ENCODE measurements at places on chromosomes 16 and 17. TPM values are rescaled to one million over a fixed set of nuclear protein-coding genes. Genes with fewer than 3 reads are reported as not detected.

DNA sequence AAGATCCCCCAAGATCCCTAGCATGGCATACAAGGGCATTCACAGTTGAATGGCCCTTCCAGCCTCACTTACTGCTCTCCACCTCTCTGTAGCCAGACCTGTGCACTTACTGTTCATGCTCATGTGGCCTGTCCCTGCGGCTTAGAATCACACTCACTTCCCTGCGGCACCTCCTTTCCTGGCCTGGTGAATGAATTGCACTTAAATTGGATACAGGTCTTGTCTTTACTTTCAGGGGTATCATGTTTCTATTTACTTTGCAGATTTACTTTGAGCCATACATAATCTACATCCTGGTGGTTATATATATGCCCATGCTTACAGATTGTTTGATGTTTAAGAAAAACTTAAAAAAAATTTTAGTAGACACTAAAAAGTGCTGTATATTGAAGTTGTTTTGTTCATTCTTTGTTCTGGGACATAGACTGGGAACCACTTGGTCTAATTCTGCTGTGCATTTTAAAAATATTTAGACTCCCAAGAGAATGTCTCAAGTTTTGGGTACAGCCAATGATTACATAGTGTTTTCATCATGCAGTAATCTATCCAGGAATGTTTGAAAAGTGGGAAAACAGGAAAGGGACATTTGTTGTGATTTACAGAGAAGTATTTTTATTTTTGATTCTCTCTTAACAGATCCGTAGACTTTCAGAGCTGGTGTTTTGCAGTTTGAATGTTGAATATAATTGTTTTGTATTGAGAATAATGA lies 63.9 kb downstream of the NUP88 start:
- DNase-seq, result no peak

DNA sequence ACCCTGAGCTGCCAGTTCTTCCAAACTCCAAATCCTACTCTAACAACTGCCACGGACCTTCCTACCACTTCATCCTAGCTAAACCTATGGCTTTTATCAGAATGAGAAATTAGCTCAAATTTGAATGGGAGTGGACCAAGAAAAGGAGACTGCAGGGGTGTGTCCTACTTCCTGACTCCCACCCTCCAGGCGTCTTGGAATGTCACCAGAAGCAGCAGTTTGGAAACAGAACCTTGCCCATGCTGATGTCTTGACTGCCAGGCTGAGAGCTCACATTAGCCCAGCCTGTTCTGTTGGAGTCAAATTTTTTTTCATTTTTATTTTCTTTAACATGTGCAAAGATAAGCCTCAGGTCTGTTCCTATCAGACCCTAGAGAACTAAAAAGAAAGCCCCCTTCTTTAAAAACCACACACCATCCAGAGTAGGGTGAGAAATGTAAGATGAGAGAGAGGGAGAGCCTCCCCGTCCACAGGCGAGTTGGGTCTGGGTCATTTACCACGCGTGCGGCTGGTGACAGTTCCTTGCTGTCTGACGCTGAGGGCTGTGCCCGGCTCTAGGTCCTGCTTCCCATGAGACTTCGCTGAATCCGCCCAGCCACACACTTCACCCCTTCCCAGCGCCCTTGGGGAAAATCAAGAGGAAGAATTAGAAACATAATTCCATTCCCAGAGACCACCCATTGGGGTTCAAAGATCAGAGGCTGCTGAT lies 54.3 kb downstream of the WNT3 start:
- no peak for DNase-seq

- no peak for DNase-seq
These were observed 12.2 kb upstream of the PRKCA start for GRCh38 chr17:66290101-66290722.

DNA sequence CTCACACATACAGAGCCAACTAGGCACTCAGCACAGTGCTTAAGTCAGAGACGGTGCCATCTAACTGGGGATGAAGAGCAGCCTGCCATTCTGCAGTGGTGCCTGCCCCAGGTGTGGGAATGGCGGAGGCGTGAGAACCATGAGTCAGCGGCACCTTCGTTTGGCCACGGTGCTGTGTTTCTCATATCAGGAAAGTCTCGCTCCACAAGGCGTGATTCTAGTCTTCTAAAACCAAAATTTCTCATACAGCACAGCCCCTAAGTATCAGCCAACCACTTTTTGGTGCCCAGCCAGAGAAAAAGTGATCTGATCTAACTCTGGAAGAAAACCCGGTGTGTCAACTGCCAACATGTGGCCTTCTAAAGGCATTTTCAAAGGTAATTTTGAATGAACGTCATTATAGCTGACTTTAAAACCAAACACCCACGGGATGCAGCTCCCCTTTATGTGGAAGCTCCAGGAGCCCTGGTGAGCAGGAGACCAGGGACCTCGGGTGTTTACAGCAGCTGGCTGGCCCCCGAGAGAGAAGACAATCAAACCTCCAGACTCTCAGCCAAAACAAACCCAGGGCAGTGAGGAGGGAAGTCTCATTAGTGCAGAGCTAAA lies 54.6 kb downstream of the ABCC12 start:
- DNase-seq, result no peak

GRCh38 chr16:67841198-67841815 lies 813 bp upstream of the THAP11 start:
- DNase-seq, result no peak

DNA sequence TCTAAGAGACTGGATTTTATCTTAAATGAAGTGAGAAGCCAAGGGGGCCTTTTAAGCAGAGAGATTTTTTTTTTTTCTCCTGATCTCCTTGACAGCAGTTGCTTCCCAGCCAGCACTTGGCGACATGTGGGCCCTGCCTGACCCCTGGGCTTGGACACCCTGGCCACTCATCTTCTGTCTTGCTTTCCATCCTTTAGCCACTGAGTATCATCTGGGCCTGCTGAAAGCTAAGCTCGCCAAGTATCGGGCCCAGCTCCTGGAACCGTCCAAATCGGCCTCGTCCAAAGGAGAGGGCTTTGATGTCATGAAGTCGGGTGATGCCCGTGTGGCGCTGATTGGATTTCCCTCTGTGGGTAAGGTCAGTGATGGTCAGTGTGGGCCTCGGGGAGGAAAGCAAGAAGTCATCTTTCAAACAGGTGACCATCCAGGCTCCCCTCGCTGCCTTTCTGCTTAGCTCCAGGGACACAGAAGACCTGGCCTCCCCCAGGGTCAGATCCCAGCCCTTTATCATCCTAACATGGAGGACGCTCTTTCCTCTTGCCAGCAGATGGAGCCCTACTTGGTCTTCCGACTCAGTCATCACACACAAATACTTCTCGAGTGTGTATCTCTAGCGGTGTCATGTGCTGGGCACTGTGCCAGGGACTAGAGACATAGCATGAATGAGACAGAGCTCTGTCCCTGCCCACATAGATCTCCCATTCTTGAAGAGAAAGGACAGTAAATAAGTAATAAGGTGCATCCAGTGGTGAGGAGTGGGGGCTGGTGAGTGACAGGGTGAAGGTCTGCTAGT lies 6.1 kb downstream of the DRG2 start:
- DNase-seq, result no peak

GRCh38 chr17:43388359-43389045 lies 10.3 kb upstream of the ARL4D start:
- DNase-seq, result peak; percentile 86

DNA sequence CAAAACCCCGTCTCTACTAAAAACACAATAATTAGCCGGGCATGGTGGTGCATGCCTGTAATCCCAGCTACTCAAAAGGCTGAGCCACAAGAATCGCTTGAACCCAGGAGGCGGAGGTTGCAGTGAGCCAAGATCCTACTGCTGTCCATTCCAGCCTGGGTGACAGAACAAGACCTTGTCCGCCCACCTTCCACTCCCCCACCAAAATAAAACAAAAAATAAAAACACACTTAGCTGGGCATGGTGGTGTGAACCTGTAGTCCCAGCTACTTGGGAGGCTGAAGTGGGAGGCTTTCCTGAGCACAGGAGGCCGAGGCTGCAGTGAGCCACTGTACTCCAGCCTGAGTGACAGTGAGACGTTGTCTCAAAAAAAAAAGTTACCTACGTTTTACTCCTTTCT lies 3.2 kb downstream of the PPM1E start:
- DNase-seq, result no peak

GRCh38 chr17:19501219-19501618 lies 32.4 kb upstream of the SLC47A1 start:
- no peak for DNase-seq

DNA sequence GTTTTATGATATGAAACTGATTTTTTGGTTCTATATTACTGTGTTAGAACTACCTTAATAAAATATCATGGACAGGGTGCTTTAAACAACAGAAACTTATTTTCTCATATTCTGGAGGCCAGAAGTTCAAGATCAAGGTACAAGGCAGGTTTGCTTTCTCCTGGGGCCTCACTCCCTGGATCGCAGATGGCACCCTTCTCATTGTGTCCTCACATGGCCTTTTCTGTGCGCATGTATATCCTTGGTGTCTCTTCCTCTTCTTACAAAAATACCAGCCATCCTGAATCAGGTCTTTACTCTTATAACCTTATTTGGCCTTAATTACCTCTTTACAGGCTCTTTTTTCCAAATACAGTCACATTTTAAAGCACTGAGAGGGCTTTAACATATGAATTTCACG lies 906.1 kb downstream of the CDH11 start:
- no peak for DNase-seq

GRCh38 chr17:1865252-1866037 lies 35.6 kb downstream of the RPA1 start:
- no peak for DNase-seq

DNA sequence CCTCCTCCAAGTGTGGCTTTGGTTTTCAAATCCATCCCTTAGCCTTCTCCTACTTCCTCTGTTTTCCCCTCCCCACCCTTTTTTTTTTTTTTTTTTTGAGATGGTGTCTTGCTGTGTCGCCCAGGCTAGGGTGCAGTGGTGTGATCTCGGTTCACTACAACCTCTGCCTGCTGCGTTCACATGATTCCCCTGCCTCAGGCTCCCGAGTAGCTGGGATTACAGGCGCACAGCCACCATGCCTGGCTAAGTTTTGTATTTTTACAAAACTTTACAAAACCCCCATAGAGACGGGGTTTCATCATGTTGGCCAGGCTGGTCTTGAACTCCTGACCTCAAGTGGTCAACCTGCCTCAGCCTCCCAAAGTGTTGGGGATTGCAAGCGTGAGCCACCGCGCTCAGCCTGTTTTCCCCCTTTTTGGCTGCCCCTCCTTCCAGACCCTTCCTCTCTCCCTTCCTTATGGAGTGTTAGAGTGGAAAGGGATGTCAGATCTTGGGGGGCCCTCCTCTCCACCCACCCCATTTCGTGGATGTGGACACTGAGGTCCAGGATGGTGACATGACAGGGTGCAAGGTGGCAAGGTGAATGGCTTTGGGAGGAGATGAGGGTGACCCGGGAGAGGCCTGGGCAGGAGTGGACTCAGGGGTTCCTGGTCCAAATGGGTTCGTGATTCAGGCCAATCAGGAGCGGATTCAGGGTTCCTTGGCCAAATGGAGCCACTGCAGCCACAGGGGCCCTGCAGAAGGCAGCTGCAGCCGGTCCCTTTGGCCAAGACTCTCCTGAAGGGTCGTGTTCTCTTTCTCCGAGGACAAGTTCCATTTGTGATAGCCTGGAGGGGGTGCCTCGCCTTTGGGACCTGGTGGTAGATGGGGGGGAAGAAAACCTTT lies 4.8 kb downstream of the ABCC1 start:
- no peak for DNase-seq

GRCh38 chr17:44900894-44901293 lies 1.6 kb upstream of the EFTUD2 start:
- DNase-seq, result no peak

DNA sequence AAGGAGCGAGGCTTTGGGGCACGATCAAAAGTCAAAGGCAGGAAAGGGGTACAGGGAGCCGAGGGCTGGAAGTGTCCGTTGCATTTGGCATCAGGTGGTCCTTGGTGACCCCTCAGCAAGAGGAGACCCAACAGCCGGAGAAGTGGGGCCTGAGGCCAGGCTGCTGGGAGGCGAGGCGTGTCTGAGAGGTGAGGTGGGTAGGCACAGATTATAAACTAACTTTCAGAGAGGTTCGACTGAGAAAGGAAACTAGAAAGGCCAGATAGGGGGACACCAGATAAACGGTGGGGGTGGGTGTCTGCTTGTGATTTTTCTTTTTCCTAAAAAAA lies 3.6 kb downstream of the PECAM1 start:
- DNase-seq, result no peak

- DNase-seq, result no peak
These were observed 15.3 kb downstream of the RSL1D1 start for GRCh38 chr16:11835891-11836649.

- DNase-seq, result no peak
These were observed 252.3 kb downstream of the SNX29 start for GRCh38 chr16:12228602-12229499.

Gene TMEM235
- not detected for total RNA-seq

Gene RDM1
- total RNA-seq, result not detected

Gene KRT25
- not detected for total RNA-seq

Gene HSBP1
- total RNA-seq, result 15.0 TPM

Gene TPSG1
- not detected for total RNA-seq

Gene CCDC154
- total RNA-seq, result 0.81 TPM

Gene PIK3R6
- 3.5 TPM for total RNA-seq

Gene CD68
- 70.8 TPM for total RNA-seq
